Breast epithelium (tissue), 4 donors: ENCODE measurements at places on chromosomes 4 and X. TPM values are rescaled to one million over a fixed set of nuclear protein-coding genes. Genes with fewer than 3 reads are reported as not detected.

- no peak overlapping the region for H3K4me3 ChIP-seq
- no peak for DNase-seq
- H3K27me3 ChIP-seq, result no peaks in the 10 kb centered on the region
- no peaks in the 10 kb centered on the region for H3K4me1 ChIP-seq
Measured at GRCh38 chr4:94305466-94306225, 37.0 kb downstream of the HPGDS start.

DNA sequence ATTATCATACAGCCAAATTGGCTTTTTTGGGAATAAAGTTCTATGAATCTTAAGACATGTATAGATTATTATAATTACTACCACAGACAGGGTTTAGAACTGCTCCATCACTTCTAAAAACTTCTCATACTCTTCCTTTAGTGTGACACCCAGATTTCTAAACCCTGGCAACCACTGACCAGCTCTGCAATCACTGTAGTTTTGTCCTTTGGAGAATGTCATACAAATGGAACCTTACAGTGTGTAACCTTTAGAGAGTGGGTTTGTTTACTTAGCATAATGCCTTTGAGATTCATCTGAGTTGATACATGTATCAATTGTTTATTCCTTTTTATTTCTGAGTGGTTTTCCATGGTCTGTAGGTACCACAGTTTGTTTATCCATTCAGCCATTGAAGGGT lies 95.0 kb downstream of the TMEM164 start:
- no peak overlapping the region for H3K4me3 ChIP-seq
- no peak overlapping the region for H3K27ac ChIP-seq
- no peaks in the 10 kb centered on the region for H3K36me3 ChIP-seq
- H3K4me1 ChIP-seq, result no peaks in the 10 kb centered on the region
- peaks cover 23% of the 10 kb centered on the region for H3K27me3 ChIP-seq
- DNase-seq, result no peak

Gene ADGRG2
- total RNA-seq, result 0.66 TPM

Gene SCLT1
- 11.5 TPM for total RNA-seq

GRCh38 chr4:8547108-8547911 lies 32.9 kb upstream of the GPR78 start:
- DNase-seq, result no peak
- H3K36me3 ChIP-seq, result no peaks in the 10 kb centered on the region
- no peak overlapping the region for H3K4me3 ChIP-seq
- H3K4me1 ChIP-seq, result no peaks in the 10 kb centered on the region
- H3K27me3 ChIP-seq, result no peaks in the 10 kb centered on the region
- H3K27ac ChIP-seq, result no peak overlapping the region

DNA sequence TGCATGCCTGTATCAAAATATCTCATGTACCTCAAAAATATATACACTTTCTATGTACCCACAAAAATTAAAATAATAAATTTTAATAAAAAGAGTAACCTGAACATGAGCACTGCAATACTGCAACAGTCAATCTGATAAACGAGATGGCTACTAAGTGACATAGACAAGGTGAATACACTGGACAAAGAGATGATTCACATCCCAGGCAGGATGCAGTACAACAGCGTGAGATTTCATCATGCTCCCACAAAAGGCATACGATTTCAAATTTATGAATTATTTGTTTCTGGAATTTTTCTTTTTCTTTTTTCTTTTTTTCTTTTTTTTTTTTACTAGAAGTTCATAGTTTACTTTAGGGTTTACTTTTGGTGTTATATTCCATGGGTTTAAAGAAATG lies 12.2 kb upstream of the FGF16 start:
- H3K27ac ChIP-seq, result no peak overlapping the region
- H3K27me3 ChIP-seq, result no peaks in the 10 kb centered on the region
- no peaks in the 10 kb centered on the region for H3K4me1 ChIP-seq
- no peak overlapping the region for H3K4me3 ChIP-seq
- no peaks in the 10 kb centered on the region for H3K36me3 ChIP-seq

- H3K27me3 ChIP-seq, result no peaks in the 10 kb centered on the region
- H3K4me1 ChIP-seq, result no peaks in the 10 kb centered on the region
- H3K27ac ChIP-seq, result no peak overlapping the region
Measured at GRCh38 chr4:118033148-118034052, 886 bp upstream of the NDST3 start.

DNA sequence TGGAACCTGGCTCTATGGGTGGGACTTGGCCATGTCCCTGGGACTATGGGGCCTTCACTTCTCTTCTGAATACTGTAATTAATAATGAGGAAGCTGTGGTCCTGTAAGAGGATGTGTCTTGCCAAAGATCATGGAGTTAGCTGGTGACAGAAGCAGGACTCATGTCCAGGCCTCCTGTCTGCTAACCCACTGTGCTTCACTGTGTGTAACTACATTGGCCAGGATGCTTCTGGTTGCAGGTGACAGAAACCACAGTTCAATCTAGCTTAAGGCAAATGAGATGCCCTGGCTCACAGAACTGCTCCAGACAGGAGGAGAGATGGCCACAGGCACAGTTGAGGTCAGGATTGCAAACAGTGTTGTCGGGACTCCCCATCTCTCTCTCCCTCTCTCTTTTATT lies 3.1 kb downstream of the MTMR1 start:
- H3K36me3 ChIP-seq, result no peaks in the 10 kb centered on the region
- H3K4me3 ChIP-seq, result no peak overlapping the region

- DNase-seq, result peak; percentile 61
- H3K4me1 ChIP-seq, result no peaks in the 10 kb centered on the region
- no peaks in the 10 kb centered on the region for H3K27me3 ChIP-seq
- peak overlapping the region; percentile 92 for H3K27ac ChIP-seq
Measured at GRCh38 chr4:173371292-173372192, 788 bp downstream of the SAP30 start.

Gene CLDN22
- total RNA-seq, result not detected

- H3K4me3 ChIP-seq, result no peak overlapping the region
- no peak overlapping the region for H3K27ac ChIP-seq
- no peaks in the 10 kb centered on the region for H3K36me3 ChIP-seq
- DNase-seq, result no peak
- no peaks in the 10 kb centered on the region for H3K4me1 ChIP-seq
Measured at GRCh38 chr4:42786350-42787078, 106.0 kb upstream of the GRXCR1 start.

Gene VCX3B
- total RNA-seq, result not detected

DNA sequence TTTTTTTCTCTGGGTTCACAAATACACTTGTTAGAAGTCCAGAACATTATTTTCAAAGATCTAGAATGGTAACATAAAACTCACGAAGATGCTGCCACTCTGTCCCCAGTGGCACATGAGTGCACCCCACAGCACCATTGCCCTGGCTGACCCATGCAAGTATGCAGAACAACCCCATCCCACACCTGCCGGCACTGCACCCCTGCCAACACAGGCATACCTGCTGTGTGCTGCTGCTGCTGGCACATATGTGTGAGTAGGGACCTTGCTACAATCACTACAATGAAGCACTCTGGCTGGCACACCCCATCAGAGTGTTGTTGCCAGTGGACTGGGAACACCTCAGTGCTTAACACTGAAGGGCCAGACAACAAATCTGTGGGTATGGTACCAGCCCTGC lies 66.9 kb downstream of the CISD2 start:
- H3K4me1 ChIP-seq, result no peaks in the 10 kb centered on the region
- no peak for DNase-seq
- no peak overlapping the region for H3K4me3 ChIP-seq
- no peaks in the 10 kb centered on the region for H3K36me3 ChIP-seq
- no peak overlapping the region for H3K27ac ChIP-seq

- H3K4me3 ChIP-seq, result no peak overlapping the region
- no peaks in the 10 kb centered on the region for H3K36me3 ChIP-seq
- H3K27ac ChIP-seq, result no peak overlapping the region
Measured at GRCh38 chrX:74781507-74782034, 143.7 kb downstream of the NEXMIF start.

DNA sequence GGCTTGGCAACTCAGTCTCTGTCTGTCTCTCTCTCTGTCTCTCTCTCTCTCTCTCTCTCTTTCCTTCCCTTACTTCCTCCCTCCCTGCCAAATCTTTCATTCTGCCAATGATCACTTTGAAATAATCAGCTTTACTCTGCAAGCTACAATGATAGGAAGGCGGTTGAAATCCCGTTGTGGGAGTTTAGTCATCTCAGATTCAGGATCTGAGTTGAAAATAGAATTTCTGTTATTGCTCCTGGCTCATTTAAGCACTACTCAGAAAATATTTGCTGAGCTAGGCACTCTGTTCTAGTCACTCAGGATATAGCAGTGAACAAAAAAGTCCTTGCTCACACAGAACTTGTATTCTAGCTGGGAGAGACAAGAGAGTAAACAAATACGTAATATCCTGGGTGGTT lies 56.3 kb upstream of the DCTD start:
- no peak overlapping the region for H3K4me3 ChIP-seq
- H3K27ac ChIP-seq, result no peak overlapping the region
- H3K4me1 ChIP-seq, result no peaks in the 10 kb centered on the region
- DNase-seq, result no peak
- no peaks in the 10 kb centered on the region for H3K36me3 ChIP-seq

DNA sequence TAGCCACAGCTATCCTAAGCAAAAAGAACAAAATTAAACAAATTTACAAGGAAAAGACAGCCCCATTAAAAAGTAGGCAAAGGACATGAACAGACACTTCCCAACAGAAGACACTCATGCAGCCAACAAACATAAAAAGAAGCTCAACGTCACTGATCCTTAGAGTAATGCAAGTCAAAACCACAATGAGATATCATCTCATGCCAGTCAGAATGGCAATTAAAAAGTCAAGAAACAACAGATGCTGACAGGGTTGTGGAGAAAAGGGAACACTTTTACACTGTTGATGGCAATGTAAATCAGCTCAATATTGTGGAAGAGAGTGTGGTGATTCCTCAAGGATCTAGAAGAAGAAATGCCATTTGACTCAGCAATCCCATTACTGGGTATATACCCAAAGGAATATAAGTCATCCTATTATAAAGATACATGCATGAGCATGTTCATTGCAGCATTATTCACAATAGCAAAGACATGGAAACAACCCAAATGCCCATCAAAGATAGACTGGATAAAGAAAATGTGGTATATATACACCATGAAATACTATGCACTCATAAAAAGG lies 163.0 kb upstream of the TET2 start:
- no peak overlapping the region for H3K27ac ChIP-seq
- H3K27me3 ChIP-seq, result no peaks in the 10 kb centered on the region
- no peaks in the 10 kb centered on the region for H3K4me1 ChIP-seq
- H3K4me3 ChIP-seq, result no peak overlapping the region
- no peak for DNase-seq

DNA sequence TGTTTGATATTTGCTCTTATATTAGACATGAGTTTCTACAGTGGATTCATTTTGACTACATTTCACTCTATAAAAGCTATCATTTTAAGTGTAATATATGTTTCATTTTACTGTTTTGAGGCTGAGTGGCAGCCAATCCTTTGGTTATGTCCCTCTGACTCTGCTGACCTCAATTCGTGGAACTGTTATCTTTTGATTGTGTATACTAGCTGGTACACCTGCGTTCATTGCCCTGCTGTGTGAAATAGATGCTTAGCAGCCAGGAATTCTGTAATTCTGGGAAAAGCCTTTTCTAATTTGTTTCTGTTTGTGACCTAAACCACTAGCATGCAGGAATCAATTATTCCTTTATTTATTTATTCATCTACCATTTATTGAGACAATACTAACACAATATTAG lies 269.4 kb upstream of the CT83 start:
- H3K36me3 ChIP-seq, result no peaks in the 10 kb centered on the region
- no peak overlapping the region for H3K4me3 ChIP-seq
- no peaks in the 10 kb centered on the region for H3K27me3 ChIP-seq
- DNase-seq, result no peak

Gene SGCB
- total RNA-seq, result 24.3 TPM

Gene TRIML1
- not detected for total RNA-seq

- H3K27me3 ChIP-seq, result no peaks in the 10 kb centered on the region
- DNase-seq, result no peak
- no peaks in the 10 kb centered on the region for H3K4me1 ChIP-seq
- no peak overlapping the region for H3K4me3 ChIP-seq
- H3K36me3 ChIP-seq, result no peaks in the 10 kb centered on the region
Measured at GRCh38 chrX:3728454-3728853, 15.0 kb upstream of the PRKX start.

Gene WDR19
- total RNA-seq, result 75.8 TPM

GRCh38 chr4:16082041-16082425 lies 1.8 kb downstream of the PROM1 start:
- peak overlapping the region; percentile 58 for H3K4me3 ChIP-seq
- H3K27ac ChIP-seq, result peak overlapping the region; percentile 78
- H3K27me3 ChIP-seq, result peaks cover 20% of the 10 kb centered on the region
- H3K4me1 ChIP-seq, result no peaks in the 10 kb centered on the region
- H3K36me3 ChIP-seq, result no peaks in the 10 kb centered on the region
- no peak for DNase-seq

GRCh38 chr4:89899152-89899551 lies 4.5 kb downstream of the MMRN1 start:
- no peaks in the 10 kb centered on the region for H3K36me3 ChIP-seq
- H3K27me3 ChIP-seq, result no peaks in the 10 kb centered on the region
- H3K27ac ChIP-seq, result no peak overlapping the region

DNA sequence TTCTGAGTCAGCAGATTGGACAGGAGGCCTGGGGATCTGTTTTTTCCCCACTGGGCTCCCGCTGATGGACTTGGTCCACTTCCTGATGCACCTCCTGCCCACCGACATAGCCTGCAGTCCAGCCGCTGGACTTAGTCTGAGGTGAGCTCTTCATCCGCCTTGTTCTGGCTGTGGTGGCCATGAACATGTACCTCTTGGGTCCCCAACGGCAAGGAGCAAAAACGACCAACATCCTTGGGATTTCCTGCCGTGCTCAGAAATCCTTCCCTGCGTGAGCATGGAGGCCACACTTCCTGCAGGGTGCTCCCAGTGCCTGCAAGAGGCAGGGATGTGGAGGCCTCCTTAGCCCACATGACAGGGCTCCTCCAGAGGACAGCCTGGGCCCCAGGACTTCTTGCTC lies 76.8 kb downstream of the CRMP1 start:
- no peaks in the 10 kb centered on the region for H3K27me3 ChIP-seq
- no peaks in the 10 kb centered on the region for H3K36me3 ChIP-seq
- no peaks in the 10 kb centered on the region for H3K4me1 ChIP-seq
- H3K27ac ChIP-seq, result no peak overlapping the region
- H3K4me3 ChIP-seq, result no peak overlapping the region

DNA sequence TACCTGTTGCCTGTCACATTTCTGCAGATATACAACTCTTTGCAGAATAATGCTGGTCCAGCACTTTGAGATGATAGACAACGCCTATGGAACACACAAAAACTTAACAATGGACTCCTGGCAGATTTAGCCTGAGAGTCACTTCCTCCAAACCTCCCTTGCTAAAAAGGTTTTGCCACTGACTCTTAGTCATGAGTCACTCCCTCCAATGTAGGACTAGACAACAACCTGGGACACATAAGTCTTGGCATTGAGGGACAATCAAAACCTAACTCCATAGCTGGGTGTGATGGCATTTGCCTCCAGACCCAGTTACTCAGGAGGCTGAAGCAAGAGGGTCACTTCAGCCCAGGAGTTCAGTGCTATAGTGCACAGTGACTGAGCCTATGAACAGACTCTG lies 22.0 kb upstream of the EIF4E start:
- no peaks in the 10 kb centered on the region for H3K36me3 ChIP-seq
- no peaks in the 10 kb centered on the region for H3K4me1 ChIP-seq
- DNase-seq, result no peak
- H3K4me3 ChIP-seq, result no peak overlapping the region
- no peaks in the 10 kb centered on the region for H3K27me3 ChIP-seq

GRCh38 chr4:85520765-85521749 lies 46.1 kb downstream of the ARHGAP24 start:
- H3K27me3 ChIP-seq, result no peaks in the 10 kb centered on the region
- no peaks in the 10 kb centered on the region for H3K4me1 ChIP-seq
- no peaks in the 10 kb centered on the region for H3K36me3 ChIP-seq

Gene MMRN1
- 83.2 TPM for total RNA-seq
